ENCODE measurements at places on chromosomes 3 and 15. TPM values are rescaled to one million over a fixed set of nuclear protein-coding genes. Genes with fewer than 3 reads are reported as not detected.

GRCh38 chr3:8733332-8734094, at the start of gene CAV3:
TSS of gene CAV3 (plus strand) at chr3:8733802. CDS start at chr3:8733877, 75 bp downstream.
- H3K36me3 ChIP-seq, result no peaks in the 10 kb centered on the region
- no peak within 1 kb of the TSS for H3K27ac ChIP-seq
- peaks cover 21% of the 10 kb centered on the region for H3K4me1 ChIP-seq
- no peaks in the 10 kb centered on the region for H3K27me3 ChIP-seq
- DNase-seq, result no peak

DNA sequence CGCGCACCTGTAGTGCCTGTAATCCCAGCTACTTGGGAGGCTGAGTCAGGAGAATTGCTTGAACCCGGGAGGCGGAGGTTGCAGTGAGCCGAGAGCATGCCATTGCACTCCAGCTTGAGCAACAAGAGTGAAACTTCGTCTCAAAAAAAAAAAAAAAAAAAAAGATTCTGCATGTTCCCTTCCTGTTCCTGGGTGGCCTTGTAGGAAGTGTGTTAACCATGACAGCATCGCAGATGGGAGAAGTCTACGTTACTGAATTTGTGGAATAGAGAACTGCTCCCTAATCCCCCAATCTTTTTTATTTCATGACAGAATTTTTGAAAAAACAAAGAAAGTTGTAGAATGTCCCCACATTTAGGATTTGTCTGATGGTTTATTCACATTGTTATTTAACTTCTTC, 45.4 kb downstream of the FOXL2 start:
- no peaks in the 10 kb centered on the region for H3K36me3 ChIP-seq
- 0 out of 2 replicates have a peak, but pooled peaks cover 4% of the 10 kb centered on the region for H3K4me1 ChIP-seq
- H3K27ac ChIP-seq, result no peak overlapping the region
- no peak for DNase-seq
- H3K27me3 ChIP-seq, result no peaks in the 10 kb centered on the region
- H3K4me3 ChIP-seq, result no peak overlapping the region

GRCh38 chr15:54321426-54321825, 343.2 kb downstream of the UNC13C start:
- H3K27ac ChIP-seq, result no peak overlapping the region
- DNase-seq, result no peak
- H3K27me3 ChIP-seq, result no peaks in the 10 kb centered on the region
- no peaks in the 10 kb centered on the region for H3K4me1 ChIP-seq
- no peaks in the 10 kb centered on the region for H3K36me3 ChIP-seq

- DNase-seq, result no peak
- H3K4me3 ChIP-seq, result no peak overlapping the region
- H3K27me3 ChIP-seq, result no peaks in the 10 kb centered on the region
- no peaks in the 10 kb centered on the region for H3K36me3 ChIP-seq
Observed at GRCh38 chr3:117754058-117754457, 1044.5 kb downstream of the TUSC7 start.

- no peaks in the 10 kb centered on the region for H3K36me3 ChIP-seq
- H3K4me1 ChIP-seq, result peaks cover 22% of the 10 kb centered on the region
- H3K27ac ChIP-seq, result no peak overlapping the region
Observed at GRCh38 chr15:68582864-68583263, 4.1 kb downstream of the CORO2B start.

- H3K36me3 ChIP-seq, result no peaks in the 10 kb centered on the region
- no peaks in the 10 kb centered on the region for H3K27me3 ChIP-seq
- H3K4me3 ChIP-seq, result no peak overlapping the region
- H3K4me1 ChIP-seq, result no peaks in the 10 kb centered on the region
- DNase-seq, result peak; percentile 8
Observed at GRCh38 chr3:65030847-65031463, 343.2 kb upstream of the ADAMTS9 start.

DNA sequence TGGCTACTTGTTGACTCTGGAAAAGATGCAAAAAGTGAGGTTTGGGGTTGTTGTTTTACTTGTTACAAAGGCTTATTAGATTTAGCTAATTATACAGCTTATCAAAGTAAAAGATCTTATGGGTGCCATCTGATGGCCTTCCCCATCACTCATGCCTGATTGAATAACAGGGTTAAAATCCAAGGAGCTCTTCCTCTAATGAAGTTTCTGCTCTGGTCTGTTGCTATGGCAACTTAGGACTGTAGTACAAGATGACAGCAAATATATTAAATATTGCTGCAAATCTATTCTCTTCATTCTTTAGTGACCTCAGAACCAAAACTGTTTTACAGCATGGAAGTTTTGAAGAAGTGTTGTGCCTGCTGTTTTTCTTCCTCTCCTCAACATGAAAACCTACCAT, 45.6 kb upstream of the SRGAP3 start:
- DNase-seq, result no peak
- H3K4me1 ChIP-seq, result peaks cover 9% of the 10 kb centered on the region
- H3K36me3 ChIP-seq, result no peaks in the 10 kb centered on the region
- no peaks in the 10 kb centered on the region for H3K27me3 ChIP-seq

DNA sequence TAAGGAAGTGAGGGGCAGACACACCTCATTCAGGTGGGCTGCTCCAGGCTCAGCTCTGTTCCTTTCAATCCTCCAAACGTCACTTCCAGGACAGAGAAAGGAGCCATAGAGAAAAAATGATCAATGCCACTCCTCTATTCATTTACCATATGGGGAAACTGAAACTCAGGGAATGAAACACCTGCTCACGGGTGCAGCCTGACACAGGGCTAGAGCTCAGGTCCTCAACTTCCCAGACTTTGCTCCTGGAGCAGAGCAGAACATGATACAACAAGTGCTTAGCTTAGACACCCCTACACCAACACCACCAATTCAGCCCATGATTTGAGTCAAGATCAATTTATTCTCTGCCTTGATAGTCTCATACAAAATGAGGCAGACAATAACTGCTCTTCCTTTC, 58.5 kb upstream of the LPP start:
- H3K27ac ChIP-seq, result no peak overlapping the region
- no peak overlapping the region for H3K4me3 ChIP-seq
- no peaks in the 10 kb centered on the region for H3K27me3 ChIP-seq
- no peak for DNase-seq

GRCh38 chr3:138154534-138154933, 20.2 kb downstream of the DBR1 start:
- no peak for DNase-seq
- no peak overlapping the region for H3K4me3 ChIP-seq
- no peaks in the 10 kb centered on the region for H3K27me3 ChIP-seq
- H3K36me3 ChIP-seq, result no peaks in the 10 kb centered on the region

GRCh38 chr15:57333487-57333886, 42.8 kb upstream of the CGNL1 start:
- no peaks in the 10 kb centered on the region for H3K36me3 ChIP-seq
- no peaks in the 10 kb centered on the region for H3K27me3 ChIP-seq
- DNase-seq, result peak; percentile 27
- no peak overlapping the region for H3K4me3 ChIP-seq
- no peak overlapping the region for H3K27ac ChIP-seq

DNA sequence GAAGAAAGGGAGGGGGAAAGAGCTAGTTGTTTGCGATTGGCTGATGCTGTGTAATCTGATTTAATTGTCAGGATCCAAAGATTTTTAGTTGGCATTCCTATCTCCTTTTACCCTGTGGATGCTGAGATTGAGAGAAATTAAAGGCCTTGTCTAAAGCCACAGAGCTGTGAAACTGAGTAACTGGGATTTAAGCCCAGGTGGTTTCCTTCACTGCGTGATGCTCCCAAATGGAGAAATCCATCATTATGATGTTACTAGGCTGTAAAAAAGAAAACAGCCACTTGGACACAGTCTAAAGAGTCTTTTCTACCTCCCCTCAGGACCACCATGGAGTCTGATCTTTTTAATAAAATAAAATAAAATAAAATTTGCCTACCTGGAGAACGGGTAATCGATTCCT, 883.0 kb upstream of the NR2F2 start:
- DNase-seq, result no peak
- peaks cover 11% of the 10 kb centered on the region for H3K4me1 ChIP-seq
- H3K27ac ChIP-seq, result no peak overlapping the region
- no peak overlapping the region for H3K4me3 ChIP-seq
- H3K27me3 ChIP-seq, result no peaks in the 10 kb centered on the region

GRCh38 chr3:126344380-126345041, 12.7 kb downstream of the KLF15 start:
- no peak overlapping the region for H3K27ac ChIP-seq
- peaks cover 4% of the 10 kb centered on the region for H3K27me3 ChIP-seq
- no peak overlapping the region for H3K4me3 ChIP-seq

- H3K4me3 ChIP-seq, result no peak overlapping the region
- H3K27ac ChIP-seq, result no peak overlapping the region
- H3K27me3 ChIP-seq, result no peaks in the 10 kb centered on the region
Observed at GRCh38 chr3:136973352-136973751, 15.6 kb downstream of the IL20RB start.

- H3K27ac ChIP-seq, result no peak overlapping the region
- peaks cover 8% of the 10 kb centered on the region for H3K4me1 ChIP-seq
- no peaks in the 10 kb centered on the region for H3K27me3 ChIP-seq
- DNase-seq, result no peak
- no peaks in the 10 kb centered on the region for H3K36me3 ChIP-seq
Observed at GRCh38 chr3:71345429-71346040, 238.0 kb downstream of the FOXP1 start.

DNA sequence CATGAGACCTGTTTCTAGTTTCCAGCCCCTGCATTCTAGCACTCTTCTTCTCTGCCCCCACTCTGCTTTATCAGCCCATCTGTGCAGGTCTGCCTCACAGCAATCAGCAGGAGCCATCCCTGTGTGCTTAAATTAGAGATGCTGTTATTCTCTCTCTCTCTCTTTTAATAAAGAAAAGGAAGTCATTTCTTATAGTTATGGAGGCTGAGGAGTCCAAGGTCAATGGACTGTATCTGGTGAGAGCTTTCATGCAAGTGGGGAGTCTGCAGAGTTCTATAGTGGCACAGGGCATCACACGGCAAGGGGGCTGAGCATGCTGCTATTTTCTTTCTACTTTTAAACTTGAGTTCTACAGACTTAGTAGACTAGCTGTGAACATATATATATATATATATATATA, 4.5 kb upstream of the ST6GAL1 start:
- no peak overlapping the region for H3K4me3 ChIP-seq
- H3K27me3 ChIP-seq, result no peaks in the 10 kb centered on the region
- no peaks in the 10 kb centered on the region for H3K4me1 ChIP-seq
- DNase-seq, result no peak
- no peaks in the 10 kb centered on the region for H3K36me3 ChIP-seq

DNA sequence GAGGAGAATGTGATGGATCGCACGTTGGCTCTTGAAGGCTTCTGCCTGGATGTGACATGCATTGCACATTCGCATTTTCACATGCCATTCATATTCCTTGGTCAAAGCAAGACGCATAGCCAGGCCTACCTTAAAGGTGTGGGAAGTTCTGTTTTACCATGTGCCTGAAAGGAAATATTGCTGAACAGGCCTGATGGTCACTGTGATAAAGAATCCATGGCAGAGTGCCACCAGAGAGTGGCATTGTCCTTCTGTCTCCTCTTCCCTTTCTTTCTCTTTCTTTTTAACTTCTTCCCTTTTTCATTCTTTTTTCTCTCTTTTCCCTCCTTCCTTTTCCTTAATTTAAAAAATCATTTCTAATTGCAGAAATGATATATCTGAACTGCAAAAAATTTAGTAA, 15.9 kb upstream of the MITF start:
- H3K4me3 ChIP-seq, result no peak overlapping the region
- no peaks in the 10 kb centered on the region for H3K4me1 ChIP-seq
- H3K27me3 ChIP-seq, result no peaks in the 10 kb centered on the region
- no peaks in the 10 kb centered on the region for H3K36me3 ChIP-seq
- no peak overlapping the region for H3K27ac ChIP-seq

DNA sequence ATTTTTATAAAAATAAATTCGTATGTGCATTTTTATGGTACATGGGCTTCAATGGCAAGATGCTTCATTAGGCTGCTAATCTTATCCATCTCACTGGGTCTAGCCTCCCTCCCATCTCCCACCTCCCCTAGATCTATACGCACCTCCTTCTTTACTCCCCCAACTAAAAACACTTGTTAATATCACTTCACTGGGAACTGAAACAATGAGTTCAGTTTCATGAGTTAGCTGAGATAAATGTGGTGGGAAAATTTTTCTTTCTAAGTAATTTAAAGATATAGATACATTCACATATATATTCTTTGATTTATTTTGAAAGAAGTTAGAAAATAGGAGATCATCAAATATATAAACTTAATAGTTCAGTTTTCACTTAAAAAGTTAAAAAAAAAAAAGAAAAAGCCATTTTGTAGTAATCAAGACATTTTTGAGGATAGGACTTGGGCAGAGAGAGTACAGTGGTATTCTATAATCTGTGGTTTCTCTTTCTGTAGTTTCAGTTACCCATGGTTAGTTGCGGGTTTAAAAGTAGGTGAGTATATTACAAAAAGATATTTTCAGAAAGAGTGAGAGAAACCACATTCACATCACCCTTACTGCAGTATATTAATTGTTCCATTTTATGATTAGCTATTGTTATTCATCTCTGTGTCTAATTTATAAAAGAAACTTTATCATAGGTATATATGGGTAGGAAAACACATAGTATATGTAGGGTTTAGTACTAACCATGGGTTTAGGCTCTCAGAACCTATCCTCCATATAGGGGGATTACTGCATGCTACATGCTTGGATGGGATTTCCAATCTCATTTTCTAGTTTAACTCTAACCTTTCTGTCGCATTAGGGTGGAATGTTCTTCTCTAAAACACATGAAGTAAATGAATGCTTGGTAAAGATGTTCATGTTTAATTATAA, 316.0 kb upstream of the CBLB start:
- no peaks in the 10 kb centered on the region for H3K36me3 ChIP-seq
- peaks cover 9% of the 10 kb centered on the region for H3K4me1 ChIP-seq
- H3K4me3 ChIP-seq, result no peak overlapping the region
- no peak for DNase-seq
- H3K27me3 ChIP-seq, result no peaks in the 10 kb centered on the region
- no peak overlapping the region for H3K27ac ChIP-seq

DNA sequence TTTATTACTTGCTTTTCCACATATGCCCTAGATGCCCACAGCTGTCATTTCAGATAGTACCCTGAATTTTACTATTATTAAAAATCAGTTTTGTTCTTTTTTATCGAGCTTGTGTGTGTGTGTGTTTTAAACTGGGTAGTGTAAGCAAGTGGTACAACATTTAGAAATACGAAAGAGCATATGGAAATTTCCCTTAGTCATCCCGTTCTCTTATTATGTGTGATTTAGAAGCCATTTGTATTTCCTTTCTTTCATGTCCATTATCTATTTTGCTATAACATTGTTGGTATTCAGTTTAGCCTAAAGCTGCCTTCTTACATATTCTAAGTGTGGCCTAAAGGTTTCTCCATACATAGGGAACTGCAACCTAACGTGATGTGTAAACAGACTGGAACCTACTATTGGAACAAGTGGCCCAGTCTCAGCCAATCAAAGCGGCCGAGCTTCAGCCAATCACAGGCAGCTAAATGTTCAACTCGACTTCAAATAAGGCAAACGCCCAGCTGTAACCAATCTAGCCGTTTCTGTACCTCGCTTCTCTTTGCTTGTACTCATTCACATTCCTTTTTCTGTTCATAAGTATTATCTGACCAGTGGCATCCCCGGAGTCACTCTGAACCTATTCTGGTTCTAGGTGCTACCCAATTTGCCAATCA, 14.7 kb upstream of the SYN2 start:
- DNase-seq, result peak; percentile 17
- peaks cover 69% of the 10 kb centered on the region for H3K27me3 ChIP-seq
- no peak overlapping the region for H3K27ac ChIP-seq
- H3K4me1 ChIP-seq, result no peaks in the 10 kb centered on the region

The STRC gene
- total RNA-seq, result 0.22 TPM

The KLHDC8B gene
- 24.3 TPM for total RNA-seq

The RBMS3 gene
- 5.4 TPM for total RNA-seq

The FRMD5 gene
- total RNA-seq, result 12.2 TPM

The CASR gene
- not detected for total RNA-seq

The LNP1 gene
- 5.2 TPM for total RNA-seq

The DNAH12 gene
- not detected for total RNA-seq

The GPR149 gene
- not detected for total RNA-seq

The SNTN gene
- not detected for total RNA-seq

Data from PC-3 (cell line).